ENCODE measurements at places on chromosomes 4 and X.

DNA sequence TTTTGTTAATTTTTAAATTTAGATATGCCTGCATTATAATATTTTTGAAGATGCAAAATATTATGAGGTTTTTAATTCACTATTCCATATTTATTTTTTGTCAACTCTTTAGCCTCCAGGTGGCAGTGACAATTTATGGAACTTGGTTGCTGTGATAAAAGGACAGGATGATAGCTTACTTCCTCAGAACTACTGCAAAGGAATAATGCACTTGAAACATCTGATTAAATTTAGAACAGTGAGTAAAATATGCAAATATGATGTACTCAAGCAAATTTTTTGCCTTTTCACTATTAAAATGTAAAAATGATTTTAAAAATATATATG lies 45.1 kb downstream of the SPATA4 start:
- DNase-seq, result no peak

DNA sequence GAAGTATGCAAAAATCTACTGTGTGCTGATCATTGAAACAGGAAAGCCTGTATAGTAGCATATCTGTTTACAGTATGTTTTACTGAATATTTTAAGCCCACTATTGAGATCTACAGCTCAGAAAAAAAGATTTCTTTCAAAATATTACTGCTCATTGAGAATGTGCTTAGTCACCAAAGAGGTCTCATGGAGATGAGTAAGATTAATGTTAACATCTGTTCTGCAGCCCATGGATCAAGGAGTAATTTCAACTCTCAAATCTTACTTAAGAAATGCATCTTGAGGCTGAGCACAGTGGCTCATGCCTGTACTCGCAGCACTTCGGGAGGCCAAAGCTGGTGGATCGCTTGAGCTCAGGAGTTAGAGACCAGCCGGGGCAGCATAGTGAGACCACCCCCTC lies 3.3 kb downstream of the RNF4 start:
- DNase-seq, result no peak

- no peak for DNase-seq
Measured at GRCh38 chr4:177105536-177105935, 204.1 kb upstream of the NEIL3 start.

DNA sequence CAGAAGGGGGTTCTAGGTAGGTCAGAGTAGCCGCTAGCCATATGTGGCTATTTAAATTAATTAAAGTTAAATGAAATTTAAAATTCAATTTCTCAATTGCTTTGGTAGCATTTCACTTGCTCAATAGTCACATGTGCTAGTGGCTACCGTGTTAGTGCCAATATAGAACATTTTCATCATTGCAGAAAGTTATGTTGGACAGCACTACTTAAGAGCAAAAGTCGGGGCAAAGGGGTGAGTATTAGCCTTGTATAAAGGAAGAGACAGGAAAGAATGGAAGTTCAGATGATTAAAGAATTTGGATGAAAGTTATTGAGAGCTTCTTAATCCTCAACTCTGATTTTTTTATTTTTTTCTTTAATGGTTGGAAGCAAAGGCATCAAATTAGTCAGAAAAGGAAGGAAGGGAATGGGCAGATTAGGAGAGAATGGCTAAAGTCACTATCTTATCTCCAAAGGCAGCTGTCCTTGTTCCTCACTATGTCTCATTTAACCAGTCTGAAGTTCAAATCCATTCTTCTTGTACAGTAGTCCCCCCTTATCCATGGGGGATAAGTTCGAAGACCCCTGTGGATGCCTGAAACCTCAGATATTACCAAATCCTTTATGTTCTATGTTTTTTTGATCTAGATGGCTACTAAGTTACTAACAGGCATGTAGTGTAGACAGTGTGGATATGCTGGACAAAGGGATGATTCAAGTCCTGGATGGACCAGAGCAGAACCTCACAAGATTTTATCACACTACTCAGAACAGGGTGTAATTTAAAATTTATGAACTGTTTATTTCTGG lies 22.9 kb downstream of the OCIAD1 start:
- no peak for DNase-seq

- no peak for DNase-seq
Measured at GRCh38 chrX:9906919-9907318, 60.2 kb upstream of the CLDN34 start.

GRCh38 chr4:115763051-115763450 lies 649.6 kb upstream of the NDST4 start:
- DNase-seq, result no peak

- no peak for DNase-seq
Measured at GRCh38 chr4:40511036-40511614, 118.5 kb downstream of the RBM47 start.

DNA sequence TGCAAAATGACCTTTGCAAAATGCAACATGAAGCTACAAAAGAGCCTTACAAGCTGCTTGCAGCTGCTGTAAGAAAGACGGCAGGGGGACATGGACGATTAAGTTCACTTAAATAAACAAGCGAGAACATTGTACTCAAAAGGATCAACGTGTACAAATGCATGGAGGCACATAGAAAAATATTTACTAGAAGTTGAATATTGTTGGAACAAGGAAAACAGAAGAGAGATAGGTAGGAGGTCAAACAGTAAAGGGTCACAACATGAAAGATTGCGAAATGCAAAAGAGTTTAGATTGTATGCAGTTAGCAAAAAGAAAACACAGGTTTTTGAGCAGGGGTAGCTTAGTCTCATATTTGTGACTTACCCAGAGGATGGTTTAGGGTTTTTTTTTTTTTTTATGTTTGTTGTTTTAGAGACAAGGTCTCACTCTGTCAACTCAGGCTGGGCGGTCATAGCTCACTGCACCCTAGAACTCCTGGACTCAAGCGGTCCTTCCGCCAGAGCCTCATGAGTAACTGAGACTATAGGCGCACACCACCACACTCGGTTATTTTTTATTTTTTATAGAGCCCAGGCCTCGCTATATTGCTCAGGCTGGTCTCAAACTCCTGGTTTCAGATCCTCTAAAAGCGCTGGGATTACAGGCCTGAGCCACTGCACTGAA lies 1.4 kb upstream of the PHF8 start:
- DNase-seq, result no peak

GRCh38 chr4:6380746-6381410 lies 91.5 kb downstream of the PPP2R2C start:
- DNase-seq, result no peak

DNA sequence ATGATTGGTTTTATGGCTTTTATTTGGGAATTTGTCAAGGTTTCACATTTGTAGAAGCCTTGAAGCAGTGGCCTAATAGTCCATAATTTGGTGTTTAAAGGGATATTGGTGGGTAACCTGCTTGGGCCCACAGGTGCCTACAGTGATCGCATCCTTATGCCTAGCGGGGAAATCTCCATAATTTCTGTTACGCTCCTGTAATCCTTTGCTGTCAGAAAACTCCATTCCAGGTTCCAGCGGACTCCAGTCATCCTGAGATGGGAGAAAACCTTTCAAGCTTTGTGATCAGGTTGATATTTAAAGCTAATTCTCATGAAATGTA lies 257.0 kb upstream of the JADE1 start:
- DNase-seq, result no peak

GRCh38 chrX:53280331-53281320 lies 758 bp downstream of the IQSEC2 start:
- DNase-seq, result no peak

DNA sequence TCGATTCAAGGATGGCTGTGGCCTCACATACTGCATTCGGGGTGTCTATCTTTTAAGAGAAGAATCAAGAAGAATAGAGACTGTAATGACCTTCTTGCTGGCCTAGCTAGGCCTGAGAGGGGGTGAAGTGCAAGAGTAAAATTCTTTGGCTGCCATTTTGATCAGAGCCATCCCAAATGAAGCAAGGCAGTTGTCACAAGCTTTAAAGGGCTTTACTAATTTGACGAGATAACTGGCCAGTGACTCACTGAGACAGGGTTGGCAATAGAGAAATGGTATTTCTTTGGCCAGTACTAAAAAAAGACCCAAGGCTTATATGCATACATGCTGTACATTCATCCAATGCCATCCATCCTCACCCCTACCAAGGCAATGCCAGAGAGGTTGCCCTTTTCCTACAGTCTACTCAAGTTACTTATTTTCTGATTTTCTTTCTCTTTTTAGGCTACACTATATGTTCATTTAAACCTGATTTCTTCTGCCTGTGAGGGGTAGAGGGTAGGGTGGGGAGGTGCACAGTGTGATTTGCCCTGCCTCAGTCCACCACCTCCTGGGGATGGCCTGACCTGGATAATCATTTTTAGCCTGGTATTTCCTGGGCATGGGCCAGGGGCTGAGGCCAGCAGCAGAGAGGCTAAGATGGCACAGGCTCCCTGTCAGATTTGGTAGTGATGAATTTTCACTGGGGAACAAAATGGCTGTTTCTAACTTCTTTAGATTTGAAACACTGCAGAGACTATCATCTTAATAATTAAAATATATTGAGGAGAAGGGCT lies 32.2 kb downstream of the ATG4A start:
- no peak for DNase-seq

DNA sequence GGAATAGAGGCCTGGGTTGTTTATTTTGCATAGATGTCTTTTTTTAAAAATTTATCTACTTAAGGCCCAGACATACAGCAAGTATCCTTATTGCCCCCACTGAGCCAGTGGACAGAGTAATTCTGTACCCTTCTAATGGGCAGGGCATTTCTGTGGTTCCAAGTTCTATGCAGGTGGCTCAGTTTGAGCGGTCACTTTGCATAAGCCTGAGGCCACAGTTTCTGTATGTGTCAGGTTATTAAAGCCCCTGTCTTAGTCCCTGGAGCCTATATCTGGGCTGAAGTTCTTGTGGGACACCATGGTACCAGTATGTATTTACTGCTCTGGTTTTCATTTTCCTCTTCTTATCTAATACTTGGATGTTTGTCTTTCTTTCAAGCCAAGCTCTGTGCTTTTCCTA lies 168.8 kb downstream of the MID1IP1 start:
- no peak for DNase-seq

GRCh38 chrX:130174045-130174704 lies 2.4 kb downstream of the RAB33A start:
- DNase-seq, result no peak

DNA sequence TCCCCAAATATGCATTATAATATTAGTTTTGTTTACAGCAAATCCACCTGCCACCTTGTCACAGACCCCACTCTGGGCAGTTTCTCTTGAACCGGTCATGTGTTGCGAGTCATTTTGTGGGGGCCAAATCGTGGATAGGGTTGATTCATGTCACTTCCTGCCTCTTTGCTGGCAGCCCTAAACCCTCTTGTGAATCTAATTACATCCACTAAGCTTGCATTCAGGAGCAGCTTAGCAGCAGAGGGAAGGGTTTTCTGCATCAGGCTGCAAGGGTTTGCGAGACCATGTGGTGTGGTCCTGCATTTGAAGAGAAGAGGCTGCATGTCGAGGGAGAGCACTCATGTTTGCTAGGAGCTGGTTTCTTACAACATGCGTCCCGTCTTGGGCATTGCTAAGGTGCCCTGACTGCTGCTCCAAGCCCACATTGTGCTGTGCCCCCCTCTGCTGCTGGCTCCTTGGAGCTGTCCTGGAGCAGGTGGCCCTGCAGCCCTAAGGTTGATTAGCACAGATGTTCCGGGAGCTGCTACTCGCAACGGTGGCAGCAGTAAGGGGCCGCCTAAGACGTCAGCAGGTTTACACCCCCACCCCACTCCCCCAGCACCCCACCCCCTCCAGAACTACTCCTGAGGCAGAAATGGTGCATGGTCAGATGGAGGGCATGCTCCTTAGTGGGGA lies 88.9 kb upstream of the CLDN34 start:
- no peak for DNase-seq

- no peak for DNase-seq
Measured at GRCh38 chr4:164056426-164057142, 562.1 kb downstream of the TMA16 start.

GRCh38 chrX:13074297-13075262 lies 30.2 kb upstream of the FAM9C start:
- DNase-seq, result no peak

DNA sequence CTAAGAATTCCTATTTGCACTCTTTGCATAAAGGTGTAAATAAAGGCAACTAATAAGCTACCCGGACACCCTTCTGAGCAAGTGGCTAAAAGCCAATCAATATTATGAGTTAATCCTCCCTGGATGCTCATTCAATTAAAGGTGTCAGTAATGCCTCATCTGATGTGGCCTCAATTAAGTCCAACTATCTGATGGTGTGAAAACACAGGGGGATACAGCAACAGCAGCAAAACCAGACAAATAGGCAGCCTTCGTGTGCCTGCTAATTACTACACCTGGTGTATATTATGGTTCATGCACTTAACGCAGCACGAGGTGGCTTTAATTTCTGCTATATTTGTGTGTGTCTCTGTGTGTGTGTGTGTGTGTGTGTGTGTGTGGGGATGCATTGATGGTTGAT lies 244.4 kb downstream of the DCLK2 start:
- DNase-seq, result no peak

DNA sequence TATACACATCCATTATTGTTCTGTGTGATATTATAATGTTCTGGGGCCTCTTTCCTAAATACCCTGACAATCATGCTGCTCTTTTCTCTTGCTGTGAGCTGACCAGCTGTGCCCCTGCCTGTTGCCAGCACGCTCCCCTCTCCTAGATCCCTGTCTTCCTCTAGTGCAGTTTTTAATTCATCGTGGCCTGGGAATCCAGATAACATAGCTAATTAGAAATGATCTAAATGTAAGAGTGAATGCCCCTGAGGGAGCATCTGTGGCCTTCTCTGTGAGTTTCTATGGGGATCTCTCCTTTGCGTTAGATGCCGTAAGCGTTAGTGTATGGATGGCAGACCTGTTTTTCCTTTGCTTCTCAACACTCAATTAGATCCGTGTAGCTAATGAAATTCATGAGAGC lies 434.3 kb downstream of the SPRY1 start:
- DNase-seq, result no peak

GRCh38 chr4:25346913-25347312 lies 30.1 kb upstream of the ANAPC4 start:
- no peak for DNase-seq

GRCh38 chr4:81353861-81354260 lies 117.8 kb downstream of the RASGEF1B start:
- DNase-seq, result no peak

GRCh38 chr4:107564326-107564725 lies 155.7 kb downstream of the PAPSS1 start:
- DNase-seq, result no peak

DNA sequence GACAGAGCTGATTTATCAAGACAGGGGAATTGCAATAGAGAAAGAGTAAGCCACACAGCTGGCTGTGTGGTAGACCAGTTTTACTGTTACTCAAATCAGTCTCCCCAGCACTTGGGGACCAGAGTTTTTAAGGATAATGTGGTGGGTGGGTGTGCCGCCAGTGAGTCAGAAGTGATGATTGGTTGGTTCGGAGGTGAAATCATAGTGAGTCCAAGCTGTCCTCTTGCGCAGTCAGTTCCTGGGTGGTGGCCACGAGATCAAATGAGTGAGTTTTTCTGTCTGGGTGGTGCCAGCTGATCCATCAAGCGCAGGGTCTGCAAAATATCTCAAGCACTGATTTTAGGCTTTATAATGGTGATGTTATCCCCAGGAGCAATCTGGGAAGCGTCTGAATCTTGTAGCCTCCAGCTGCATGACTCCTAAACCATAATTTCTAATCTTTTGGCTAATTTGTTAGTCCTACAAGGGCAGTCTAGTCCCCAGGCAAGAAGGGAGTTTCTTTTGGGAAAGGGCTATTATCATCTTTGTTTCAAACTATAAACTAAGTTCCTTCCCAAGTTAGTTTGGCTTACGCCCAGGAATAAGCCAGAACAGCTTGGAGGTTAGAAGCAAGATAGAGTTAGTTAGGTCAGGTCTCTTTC lies 44.0 kb upstream of the PPP1R2C start:
- no peak for DNase-seq

All from stimulated activated CD8-positive, alpha-beta memory T cell treated with anti-CD3 and anti-CD28 coated beads, Interleukin-4, amount 100 ng/mL, for 1 hour (primary cell).